ENCODE measurements at places on chromosomes 5 and 9.
A peak's percentile ranks its signal among the peaks of the same experiment; 100 is the strongest.

DNA sequence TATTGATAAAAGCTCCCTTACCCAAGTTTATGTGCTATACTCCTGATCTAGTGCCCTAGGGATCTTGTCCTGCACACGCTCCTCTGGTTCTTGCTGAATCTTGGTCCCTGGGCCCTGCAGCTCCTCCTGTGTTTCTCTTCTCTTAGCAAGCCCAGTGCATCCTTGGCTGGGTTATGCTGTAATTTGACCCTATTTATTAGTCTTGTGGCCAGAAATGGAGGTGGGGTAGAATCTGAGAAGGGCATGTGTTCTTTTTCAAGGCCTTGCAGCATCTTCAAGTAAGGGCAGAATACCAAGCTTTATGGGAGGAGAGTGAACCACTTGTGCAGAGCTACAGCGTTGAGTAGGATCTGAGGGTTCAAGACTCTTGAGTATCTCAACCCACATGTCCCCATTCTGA, 366.8 kb downstream of the FAM170A start:
- DNase-seq = no peak

DNA sequence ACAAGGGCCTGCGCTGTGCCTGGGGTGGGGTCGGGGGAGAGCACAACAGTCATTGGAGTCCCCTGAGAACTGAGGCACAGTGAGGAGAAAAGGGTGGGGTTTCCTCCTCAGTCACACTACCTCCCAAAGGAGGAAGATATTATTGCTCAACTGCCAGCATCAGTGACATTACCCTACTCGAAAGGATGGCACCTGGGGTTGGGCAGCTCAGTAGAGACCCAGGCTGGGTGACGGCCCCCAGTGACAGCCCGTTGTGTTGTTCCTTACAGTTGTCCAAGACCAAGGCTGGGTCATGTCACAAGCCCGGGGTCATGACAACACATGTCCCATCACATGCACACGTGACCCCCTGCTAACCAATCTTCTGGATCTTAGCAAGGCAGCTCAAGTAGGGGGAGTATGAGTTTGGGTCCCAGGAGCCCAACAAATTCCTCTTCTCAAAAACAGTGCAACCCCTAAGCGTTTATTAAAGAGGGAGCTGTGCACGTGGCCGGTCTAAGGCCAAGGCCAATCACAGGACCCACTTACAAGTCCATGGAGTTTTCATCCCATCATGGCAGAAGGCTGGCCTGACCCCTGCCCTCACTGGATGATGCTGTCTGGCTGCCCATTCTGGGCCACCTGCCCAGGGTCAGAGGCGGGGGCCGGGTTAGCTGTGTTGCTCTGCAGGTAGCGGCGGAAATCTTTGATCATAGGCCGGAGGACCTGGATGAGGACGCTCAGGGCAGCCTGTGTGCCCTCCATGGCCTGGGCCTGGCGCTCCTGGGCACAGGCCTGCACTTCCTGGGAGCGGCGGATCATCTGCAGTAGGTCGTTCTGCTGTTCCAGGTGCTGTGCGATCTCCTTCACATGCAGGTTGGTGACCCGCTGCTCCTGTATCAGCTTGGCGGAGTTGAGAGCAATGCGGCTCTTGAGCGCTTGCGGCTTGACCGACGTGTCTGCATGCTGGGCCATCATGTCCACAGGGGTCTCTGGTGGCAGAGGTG, 4.0 kb downstream of the NAIF1 start:
- no peak for DNase-seq

GRCh38 chr9:89465726-89466308, 32.1 kb downstream of the SEMA4D start:
- no peak for DNase-seq

DNA sequence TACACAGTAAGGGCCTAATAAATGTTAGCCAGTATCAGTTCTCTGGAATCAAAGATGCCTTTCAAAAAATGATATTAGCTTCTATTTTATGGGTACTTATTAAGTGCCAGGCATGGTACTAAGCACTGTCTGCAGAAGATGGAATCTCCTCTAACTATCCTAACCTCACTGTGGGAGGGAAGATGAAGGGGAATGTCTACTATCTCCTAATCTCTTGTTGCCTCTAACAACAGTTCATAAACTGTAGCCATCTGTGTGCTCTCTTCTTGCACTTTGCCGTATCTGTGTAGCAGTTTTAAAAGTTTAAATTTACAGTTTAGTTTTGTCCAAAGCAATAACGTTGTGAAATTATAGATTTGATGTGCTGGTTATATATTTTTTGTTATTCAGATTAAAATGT, 99.6 kb upstream of the CCDC112 start:
- no peak for DNase-seq

- no peak for DNase-seq
These were observed 7.8 kb upstream of the MYOZ3 start for GRCh38 chr5:150653145-150653761.

DNA sequence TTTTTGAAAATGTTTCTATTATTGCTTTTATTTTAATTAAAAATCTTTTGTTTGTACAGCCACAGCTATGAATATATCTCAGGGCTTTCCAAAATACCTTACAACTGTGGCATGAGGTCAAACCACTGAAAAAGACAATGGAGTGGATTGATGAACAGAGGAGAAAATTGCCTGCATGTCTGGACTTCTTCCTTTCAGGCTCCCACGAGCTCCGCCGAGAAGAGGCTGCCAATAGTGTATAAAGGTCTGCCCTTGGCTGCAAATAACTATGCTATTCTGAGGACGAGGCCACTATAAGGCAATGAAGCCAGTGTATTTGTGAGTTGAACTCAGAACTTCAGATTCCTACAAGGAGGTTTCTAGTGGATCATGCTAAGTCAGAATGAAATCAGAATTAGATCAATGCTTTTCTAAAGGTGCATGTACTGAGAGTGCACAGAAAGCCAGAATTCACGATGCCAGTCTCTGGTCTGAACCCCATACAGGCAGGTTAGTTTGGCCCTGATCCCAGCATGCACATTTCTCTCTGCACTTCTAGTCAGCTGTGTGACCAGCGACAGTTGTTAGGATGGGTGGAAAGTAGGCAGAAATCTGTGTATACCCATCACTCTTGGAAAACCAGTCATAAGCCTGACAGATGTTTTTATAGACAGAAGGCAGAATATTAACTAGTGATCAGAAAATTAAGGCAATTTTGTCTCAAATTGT, 42.7 kb upstream of the PLPP1 start:
- no peak for DNase-seq

DNA sequence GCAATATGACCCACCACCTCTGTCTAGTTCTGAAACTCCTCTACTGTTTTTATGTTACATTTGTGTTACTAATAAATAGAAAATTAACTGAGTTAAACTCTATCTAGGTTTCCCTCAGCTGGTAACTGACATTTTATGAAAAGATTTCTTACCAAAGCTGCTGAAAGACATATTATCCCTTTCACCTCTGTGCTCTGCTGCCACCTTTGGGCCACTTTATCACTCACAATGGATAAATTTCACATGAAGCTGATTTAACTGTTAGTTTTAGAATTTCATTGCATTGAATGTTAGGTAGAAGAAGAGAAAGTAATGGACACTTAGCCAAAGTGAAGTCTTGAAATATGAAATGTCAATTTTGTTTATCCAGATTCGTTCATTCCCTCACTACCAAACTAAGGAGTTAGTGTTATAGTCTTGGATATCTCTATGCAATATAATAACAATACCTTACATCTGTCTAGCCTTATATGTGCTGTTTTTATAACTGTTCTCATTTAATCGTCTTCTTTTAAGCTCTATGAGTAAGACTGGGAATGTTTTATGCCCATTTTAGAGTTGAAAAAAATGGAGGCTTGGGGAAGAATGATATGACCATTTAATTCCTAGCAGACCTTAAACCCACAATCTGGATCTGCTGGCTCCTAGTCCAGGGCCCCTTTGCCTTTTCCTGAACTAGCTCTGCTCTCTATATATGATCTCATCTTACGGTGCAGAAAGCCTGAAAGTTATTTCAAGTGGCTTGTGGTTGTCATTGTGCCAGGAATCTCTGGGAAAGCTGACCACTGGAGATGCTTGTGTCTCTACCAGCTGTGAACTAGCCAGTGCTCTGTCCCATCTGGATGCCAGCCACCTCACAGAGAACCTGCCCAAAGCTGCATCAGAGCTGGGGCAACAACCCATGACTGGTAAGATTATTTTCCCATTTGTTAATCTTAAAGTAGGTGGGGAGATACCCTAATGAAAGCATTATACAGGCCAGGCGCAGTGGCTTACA, 97.1 kb downstream of the GOLPH3 start:
- peak; percentile 48 for DNase-seq

DNA sequence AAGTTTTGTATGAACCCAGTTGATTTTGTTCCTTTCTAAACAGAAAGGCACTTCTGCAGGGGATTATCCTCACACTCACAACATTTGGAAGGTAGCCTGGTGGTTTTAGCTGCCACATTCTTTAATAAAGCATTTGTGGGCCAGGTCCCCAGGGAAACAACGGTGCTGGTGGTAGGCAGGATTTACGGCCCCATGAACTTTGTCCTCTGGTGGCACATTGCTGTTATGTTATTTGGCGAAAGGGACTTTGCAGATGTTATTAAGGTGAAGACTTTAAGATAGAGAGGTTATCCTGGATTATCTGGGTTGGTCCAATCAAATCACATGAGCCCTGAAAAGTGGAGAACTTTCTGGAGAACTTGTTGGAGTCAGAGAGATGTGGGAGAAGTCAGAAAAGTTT, 86.3 kb upstream of the C9orf72 start:
- no peak for DNase-seq

DNA sequence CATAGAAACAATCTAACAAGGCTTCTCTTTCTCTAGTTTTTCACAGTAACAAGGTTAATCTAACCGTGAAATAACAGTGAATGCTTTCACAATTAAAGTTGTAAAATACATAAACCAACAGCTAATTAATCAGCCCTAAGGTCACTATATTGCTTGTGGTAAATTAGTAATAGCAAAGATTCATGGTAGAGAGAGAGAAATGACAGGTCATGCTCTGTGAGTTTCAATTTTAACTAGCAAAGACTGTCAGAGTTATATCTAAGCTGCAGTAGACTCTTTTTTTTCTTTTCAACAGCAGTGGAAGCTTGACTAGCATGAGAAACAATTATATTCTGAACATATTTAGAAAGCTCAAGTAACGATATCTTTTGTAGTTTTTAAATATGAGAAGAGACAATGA, 1068.0 kb downstream of the MAT2B start:
- DNase-seq = no peak

DNA sequence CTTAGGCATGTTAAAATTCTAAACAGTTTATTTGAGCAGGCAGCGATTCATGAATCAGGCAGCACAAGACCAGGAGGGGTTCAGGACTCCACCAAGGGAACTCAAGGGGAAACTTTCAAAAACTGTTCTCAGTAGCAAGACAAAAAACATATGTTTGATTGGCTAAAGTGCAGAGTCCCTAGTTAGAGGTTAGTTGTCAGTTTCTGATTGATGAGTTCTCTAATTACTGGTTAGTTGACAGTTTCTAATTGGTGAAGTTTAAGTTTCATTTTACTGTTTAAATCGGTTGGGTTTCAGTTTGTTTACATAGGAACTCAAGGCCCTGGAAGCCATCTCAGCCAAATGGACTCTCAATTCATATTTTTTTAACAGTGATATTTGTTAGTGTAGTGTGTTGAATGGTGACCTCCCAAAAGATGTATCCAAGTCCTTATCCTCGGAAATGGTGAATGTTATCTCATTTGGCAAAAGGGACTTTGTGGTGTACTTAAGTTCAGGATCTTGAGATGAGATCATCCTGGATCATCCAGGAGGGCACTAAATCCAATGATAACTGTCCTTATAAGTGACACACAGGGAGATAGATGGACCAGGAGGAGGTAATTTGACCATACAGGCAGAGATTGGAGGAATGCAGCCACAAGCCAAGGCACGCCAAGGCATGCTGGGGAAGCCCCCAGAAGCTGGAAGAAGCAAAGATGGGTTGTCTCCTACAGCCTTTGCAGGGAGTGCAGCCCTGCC, 219.2 kb upstream of the RAI14 start:
- DNase-seq = no peak

- DNase-seq = no peak
These were observed 1.9 kb upstream of the GM2A start for GRCh38 chr5:151251001-151251551.

GRCh38 chr5:82111191-82111590, 139.4 kb downstream of the ATG10 start:
- no peak for DNase-seq

- no peak for DNase-seq
These were observed 35.7 kb upstream of the MSX2 start for GRCh38 chr5:174688441-174689354.

- peak; percentile 26 for DNase-seq
These were observed 30.1 kb upstream of the NFIB start for GRCh38 chr9:14344053-14344524.

DNA sequence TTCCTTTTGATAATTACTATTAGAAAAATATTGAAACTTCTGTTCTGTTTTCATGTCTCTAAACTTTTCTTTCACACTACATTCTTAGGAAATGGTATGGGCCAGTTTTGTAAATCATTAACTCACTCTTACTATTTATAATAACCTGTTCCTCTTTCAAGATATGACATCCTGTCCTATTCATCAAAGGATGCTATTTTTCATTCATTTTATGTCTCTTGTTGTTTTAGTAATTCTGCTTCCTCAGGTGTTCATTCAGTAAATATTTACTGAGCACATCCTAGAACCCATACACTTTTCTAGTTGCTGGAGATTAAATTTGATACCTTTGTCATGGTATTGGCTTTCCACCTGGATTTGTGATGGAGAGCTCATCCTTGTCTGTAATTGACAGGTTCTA, 58.0 kb downstream of the GDA start:
- no peak for DNase-seq
